ENCODE measurements at places on chromosomes 5 and 9. TPM values are rescaled to one million over a fixed set of nuclear protein-coding genes. Genes with fewer than 3 reads are reported as not detected.

GRCh38 chr5:157049605-157050004 is 9.3 kb downstream of the HAVCR1 start:
- DNase-seq, result no peak

DNA sequence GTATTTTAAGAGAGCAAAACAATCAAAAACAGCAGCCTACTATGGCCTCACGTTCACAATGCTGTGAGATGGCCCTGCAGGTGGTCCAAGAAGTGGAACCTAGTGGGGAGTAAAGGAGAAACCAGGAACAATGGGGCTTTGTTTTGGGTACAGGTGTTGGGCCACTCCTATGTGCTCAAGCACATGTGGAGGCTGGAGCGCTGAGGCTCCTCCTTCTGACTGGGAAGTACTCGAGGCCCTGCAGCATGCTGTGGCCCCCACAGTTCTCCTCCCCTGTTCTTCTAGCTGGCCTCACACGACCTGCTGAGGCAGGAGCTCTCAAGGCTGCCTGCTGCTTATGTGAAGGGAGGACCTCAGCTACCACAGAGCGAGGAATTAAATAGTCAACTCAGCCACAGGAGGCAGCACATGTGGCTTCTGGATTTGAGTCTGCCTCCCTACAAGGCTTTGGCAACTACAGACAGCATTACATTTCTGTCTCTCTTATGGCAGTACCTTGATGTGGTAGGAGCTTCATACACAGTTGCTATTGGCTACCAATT is 482.3 kb downstream of the SPOCK1 start:
- no peak for DNase-seq

DNA sequence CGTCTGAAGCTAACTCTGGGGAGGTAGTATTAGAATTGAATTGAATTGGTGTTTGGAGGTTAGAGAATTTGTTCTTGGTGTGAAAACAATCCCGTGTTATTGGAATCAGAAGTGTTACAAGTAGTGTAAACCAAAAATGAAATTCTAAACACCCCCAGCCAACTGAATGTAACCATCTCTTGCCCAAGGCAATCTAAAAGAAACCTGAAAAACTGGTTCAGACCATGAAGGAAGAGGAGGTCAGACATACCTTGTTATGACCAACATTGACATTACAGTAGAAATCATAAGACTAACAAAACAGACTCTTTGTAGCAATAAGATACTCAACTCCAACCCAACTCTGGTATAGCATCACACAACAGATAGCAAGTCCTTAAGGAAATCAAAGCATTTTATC is 159.0 kb downstream of the TUSC1 start:
- no peak for DNase-seq

GRCh38 chr9:36762958-36763357 is 190.3 kb downstream of the MELK start:
- no peak for DNase-seq

The IRGM gene
- 1.8 TPM for total RNA-seq

All from CD4-positive, CD25-positive, alpha-beta regulatory T cell (primary cell).